ENCODE measurements at places on chromosomes 13 and 19. TPM values are rescaled to one million over a fixed set of nuclear protein-coding genes. Genes with fewer than 3 reads are reported as not detected.

GRCh38 chr13:23621316-23621645 is 51.1 kb downstream of the TNFRSF19 start:
- no peak for DNase-seq

- DNase-seq, result peak; percentile 54
Observed at GRCh38 chr19:2475018-2475701, 767 bp upstream of the GADD45B start.

CTXN1 gene
- total RNA-seq, result 0.22 TPM

SIGLEC8 gene
- not detected for total RNA-seq
